H7 (cell line): ENCODE measurements at places on chromosomes 6 and 20. TPM values are rescaled to one million over a fixed set of nuclear protein-coding genes. Genes with fewer than 3 reads are reported as not detected.

The ADGRB3 gene
- 0.21 and 0.22 TPM in 2 replicates for total RNA-seq

DNA sequence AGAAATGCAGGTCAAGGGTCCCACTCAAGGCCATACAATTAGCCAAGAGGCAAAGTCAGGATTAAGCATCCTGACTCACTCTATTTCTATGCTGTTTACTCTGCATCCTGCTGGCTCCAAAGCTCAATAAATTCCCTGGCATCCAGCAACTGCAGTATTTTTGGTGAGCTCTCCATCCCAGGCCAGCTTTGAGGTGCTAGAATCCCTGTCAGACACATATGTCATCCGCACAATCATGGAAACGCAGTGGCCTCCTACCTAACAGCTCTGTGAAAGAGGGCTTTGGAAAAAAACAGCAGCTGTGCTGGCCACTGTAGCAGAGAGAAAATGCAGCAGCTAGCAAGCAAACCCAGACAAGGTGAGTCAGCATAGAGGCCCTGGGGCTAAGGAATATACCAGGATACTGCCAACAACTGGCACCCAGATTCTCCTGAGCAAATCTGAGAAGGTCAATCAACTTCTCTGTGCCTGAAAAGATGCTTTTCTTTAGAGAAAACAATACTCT lies 58.4 kb downstream of the ANKEF1 start:
- DNase-seq: no peak

DNA sequence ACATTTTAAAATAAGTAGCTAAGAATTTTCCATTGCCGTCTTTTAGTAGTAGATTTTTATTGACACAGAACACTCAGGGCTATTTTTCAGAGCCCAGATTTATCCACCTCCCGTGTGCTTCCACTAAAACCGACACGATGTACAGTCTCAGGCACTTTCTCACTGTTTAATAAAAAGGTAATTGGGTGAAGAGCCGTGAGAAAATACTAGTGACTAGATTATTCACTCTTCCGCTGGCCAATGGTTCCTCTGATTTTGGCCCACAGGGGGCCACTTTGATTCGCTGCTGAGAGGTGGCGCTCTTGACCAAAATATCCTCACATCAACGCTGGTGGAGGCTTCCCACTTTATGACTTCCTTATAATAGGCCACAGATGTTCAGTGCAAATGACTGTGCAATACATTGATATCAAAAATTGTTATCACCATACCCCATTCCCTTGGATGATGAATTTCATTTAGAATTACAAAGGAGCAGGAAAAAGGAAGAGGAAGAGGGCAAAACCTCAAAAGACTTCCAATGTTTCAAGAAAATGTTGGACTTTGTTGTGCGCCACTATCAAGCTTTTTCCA lies 12.3 kb upstream of the HDDC2 start:
- DNase-seq: peak; percentile 37

DNA sequence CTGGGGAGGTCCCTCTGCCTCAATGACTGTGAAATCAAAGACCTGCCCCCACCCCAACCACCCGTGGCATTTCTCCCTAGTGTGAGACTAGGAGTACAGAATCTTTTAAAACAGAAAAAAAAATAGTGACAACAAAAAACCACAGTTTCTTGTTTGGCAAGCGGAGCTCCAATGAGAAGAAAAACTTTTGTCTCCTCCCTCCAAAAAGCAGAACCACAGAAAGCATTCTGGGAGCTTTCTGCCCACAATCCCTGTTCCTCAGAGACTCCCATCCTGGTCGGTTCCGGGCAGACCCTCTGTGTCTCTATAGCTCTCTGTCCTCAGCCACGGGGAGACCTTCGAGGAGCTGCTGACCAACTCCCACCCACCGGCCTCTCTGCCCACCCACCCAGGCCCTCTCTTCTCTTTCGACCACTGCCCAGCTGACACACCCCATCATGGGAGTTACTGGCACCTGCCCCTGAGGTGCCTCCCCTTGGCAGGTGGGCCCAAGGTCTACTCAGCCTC lies 4.9 kb downstream of the PREX1 start:
- DNase-seq: peak; percentile 7

The WFDC5 gene
- total RNA-seq: not detected in 2 replicates

The CHMP4B gene
- total RNA-seq: 31.8 and 33.6 TPM in 2 replicates

- peak; percentile 38 for DNase-seq
These were observed 418.6 kb downstream of the CDKAL1 start for GRCh38 chr6:20952699-20953474.

GRCh38 chr6:32113386-32114352 lies 4.5 kb upstream of the TNXB start:
- peak; percentile 84 for DNase-seq

The XKR7 gene
- total RNA-seq: 0.63 and 0.73 TPM in 2 replicates

DNA sequence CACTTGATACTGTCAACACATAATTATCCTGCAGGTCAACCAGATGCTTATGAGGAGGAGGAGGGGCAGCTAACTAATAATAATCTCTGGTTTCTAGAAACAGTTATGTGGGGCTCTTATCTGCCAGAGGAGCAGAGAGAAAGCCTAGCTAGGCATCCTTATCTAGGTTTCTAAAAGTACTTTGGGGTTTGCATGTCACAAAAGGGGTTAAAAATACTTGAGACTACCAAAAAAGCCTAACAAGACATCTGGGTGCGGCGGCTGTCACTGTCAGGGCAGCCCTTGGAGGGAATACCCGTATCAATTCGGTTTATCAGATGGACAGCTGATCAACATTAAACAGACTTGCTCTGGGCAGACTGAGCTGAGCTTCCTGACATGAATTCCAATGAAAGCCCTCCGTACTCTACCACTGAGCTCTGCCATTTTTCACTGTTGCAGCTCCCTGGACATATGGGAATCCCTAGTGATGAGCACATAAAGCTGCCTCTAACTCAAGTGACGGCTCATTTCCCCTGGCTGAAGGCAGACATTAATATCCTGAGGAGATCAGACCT lies 166.6 kb downstream of the PDSS2 start:
- no peak for DNase-seq

DNA sequence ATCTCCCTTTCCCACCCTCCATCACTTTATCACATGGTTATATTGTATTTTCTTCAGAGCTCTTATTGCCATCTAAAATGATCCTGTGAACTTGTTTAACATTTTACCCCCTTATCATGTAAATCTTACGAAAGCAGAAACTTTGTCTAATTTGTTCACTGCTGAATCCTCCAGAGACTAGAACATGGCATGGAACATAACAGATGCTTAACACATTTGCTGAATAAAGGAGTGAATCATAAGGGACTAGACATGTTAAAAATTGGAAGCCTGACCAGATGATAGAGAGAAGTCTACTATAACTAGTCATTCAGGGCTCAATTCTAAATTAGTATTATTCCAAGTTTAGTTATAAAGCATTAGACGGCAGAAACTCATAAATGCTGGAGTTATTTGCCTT lies 73.3 kb downstream of the MAN1A1 start:
- no peak for DNase-seq

The MICB gene
- 50.3 and 55.4 TPM in 2 replicates for total RNA-seq

The DEFB123 gene
- total RNA-seq: not detected in 2 replicates

- no peak for DNase-seq
These were observed 40.0 kb downstream of the NOL4L start for GRCh38 chr20:32544893-32545840.
